ENCODE measurements at places on chromosomes 6 and 20.

GRCh38 chr6:127635091-127635490, 58.1 kb downstream of the C6orf58 start:
- no peak for DNase-seq

DNA sequence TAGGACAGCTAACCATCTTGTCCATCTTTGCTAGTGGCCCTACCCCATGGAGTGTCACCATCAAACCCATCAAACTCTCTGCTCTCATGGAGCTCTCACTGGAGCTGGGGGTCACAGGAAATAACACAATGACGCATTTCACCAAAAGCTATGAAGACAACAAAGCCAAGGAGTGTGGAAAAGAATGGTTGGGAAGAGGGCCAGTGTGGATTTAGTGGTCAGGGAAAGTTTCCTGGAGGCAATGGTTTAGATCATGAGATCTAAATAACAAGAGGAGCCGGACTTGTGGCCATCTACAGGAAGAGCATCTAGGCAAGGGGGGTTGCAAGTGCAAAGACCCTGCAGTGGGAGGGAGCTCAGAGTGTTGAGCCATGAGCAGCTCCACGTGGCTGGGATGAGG, 189.5 kb downstream of the BMP7 start:
- DNase-seq = no peak

DNA sequence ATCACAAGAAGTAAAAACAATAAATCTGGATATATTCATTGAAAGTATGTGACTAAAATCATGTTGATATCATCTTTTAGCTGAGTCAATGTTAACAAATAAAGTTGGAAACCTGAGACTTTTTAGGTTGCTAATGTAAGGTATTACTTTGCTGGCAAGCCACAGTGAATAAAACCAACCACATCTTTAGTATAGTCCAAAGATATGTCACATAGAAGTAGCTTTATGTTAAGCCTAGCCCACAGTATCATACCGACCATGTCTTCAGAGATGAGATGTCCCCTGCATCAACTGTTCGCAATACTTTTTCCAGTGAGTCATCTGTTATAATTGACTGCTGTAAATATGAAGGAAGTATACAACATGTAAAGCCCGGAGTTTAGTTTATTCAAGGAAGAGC, 107.6 kb upstream of the MCHR2 start:
- no peak for DNase-seq

- DNase-seq = no peak
Observed at GRCh38 chr20:49187330-49187850, 744 bp downstream of the STAU1 start.

- no peak for DNase-seq
Observed at GRCh38 chr20:31630187-31630790, 7.4 kb upstream of the COX4I2 start.

DNA sequence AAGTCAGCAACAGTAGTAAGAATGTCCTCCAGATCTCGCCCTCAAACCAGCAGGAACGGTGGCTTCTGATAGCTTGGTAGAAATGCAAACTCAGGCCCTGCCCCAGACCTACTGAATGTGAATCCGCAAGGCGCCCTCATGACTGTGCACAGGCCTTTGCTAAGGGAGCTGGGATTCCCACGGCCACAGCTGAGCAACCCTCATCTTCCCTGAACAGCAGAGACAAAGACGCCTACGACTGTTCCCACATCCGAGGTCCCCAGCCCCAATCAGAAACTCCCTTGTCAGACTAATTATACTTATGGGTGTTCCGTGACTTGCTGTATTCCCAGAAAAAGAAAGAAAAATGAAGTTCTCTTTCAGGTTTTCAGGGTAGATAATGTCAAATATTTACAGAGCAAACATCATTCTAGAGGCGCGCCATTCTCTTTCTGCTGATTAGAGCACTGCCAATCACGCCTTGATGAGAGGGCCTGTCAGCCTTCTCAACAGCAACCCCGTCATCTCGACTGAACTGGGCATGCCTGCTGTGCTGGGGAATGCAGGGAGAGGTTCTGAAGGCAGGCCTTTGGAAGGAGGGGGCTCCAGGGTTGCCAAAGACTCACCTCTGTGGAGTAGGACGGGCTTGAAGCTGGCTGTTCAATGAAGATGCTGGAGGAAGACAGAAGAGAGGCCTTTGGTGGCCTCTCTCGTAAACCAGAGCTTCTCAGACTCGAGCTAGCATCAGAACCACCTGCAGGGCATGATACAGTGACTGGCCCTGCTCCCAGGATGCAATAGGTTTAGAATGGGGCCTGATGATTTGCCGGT, 79.9 kb downstream of the ZNF217 start:
- DNase-seq = no peak

DNA sequence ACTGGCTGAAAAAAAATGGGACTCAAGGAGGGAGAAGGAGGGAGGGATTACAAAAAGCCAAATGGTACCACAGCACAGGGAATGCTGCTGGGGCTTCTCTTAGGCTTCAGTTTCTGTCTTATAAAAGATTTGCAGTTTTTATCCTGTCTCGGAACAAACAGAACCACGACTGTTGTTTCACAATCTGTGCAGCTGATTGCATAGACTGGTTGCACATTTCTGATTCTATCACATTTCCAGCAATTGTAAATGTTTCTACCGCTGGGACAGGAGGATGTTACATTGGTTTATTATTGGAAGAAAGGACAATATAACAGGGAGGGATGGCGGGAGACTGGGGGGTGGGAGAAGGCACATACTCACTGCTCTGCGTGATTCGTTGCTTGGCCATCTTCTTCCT, 73.5 kb upstream of the ARID1B start:
- DNase-seq = no peak

DNA sequence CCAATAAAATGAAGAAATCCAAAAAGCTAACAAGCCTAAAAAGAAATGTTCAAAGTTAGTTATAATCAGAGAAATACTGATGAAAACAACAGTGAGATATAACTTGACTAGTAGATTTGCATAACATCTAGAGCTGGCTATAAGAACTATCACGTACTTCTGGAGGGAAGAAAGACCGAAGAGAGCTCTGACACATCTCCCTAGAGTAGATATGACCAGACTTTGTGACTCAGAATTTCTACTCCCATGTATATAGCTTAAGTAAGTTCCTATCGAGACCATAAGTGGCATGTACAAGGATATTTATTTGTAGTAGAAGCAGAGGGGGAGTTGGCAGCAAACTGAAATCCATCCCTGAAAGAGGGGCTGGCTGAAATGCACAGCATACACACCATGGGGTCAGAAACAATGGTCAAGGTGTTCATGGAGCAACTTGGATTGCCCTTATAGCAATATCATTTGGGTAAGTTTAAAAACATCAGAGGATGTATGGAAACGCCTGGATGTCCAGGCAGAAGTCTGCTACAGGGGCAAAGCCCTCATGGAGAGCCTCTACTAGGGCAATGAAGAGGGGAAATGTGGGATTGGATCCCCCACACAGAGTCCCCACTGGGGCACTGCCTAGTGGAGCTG, 25.6 kb upstream of the IL17A start:
- no peak for DNase-seq

- no peak for DNase-seq
Observed at GRCh38 chr6:21201187-21201586, 392.4 kb upstream of the SOX4 start.

DNA sequence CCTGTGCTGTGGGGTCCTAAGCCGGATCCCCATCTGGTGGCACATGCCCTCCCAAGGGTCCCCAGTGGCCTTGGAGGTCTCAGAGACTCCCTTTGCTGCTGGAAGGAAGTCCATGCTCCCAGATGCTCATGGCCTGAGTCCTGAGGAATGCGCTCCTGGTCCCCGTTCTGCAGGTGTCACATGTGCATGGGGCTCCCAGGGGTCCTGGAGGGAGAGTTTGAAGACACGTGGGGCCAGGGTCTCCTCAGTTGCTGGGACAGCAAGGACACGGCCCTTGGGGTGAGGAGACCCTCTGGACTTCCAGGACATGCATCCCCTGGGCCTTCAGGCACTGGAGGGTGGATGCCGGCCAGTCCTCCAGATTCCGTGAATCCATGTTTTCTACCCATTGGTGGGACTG, 11.7 kb downstream of the ZBP1 start:
- no peak for DNase-seq

GRCh38 chr6:25715794-25716193, 38.7 kb upstream of the SLC17A4 start:
- no peak for DNase-seq

DNA sequence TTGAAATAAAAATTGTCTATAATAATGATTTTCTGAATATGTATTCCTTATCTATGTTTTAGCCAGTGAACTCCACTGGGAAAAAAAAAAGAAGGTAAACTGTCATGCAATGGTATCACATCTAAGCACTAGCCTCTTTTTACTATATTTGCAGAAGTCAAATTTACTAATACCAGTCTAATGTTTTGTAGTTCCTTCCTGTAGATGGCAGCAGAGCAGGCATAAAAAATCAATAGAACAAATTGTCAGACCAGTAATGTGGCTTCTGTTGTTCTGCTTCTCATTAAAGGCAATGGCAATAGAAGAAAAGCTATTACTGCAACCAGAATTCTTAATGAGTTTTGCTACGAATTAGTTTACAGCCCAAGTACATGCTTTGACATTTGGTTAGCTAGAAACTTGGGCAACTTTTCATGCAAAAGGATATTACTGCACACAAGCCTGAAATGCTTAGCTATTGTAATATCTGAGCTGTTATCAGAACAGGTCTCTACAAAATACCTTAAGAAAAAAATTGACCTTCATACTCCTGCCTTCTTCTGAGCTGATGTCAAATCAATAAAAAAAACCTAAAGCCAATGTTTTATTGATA, 476.9 kb downstream of the KHDRBS2 start:
- no peak for DNase-seq

GRCh38 chr6:96381246-96381645, 140.4 kb upstream of the UFL1 start:
- no peak for DNase-seq

DNA sequence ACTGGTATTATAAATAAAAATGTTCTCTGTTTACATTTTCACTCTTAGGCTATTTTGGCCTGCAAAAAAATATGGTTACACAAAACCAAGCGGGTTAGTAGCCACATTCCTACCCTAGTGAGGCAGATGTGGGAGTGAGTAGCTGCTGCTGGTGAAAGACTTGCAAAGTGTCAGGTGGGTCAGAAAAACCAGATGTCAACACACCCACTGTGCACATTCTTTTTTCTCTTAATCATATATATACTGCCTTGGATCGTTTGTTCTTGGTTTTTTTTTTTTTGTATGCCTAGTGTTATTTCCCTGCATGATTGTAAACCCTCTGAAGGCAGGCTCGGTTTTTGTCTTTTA, 68.0 kb upstream of the TFB1M start:
- no peak for DNase-seq

GRCh38 chr6:123016431-123017103, 20.5 kb downstream of the CLVS2 start:
- DNase-seq = no peak

GRCh38 chr20:41476446-41476845, 109.8 kb upstream of the EMILIN3 start:
- DNase-seq = no peak

DNA sequence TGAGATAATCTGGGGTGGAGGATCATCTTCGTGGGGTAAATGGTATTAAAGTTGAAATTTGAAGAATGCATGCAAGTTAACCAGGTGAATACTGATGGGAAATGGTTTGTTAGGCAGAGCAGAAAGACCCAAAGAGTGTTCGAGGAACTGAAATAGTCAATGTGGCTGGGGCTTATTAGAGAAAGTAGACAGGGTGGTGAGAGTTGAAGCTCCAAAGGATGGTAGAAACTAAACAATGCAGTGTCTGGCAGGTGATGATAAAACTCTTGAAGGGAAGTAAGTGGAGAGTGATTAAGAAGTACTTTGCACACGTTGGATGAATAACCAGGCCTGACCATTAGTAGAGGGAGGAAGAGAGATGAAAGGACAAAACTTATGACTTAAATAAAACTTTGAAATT, 39.8 kb upstream of the CENPW start:
- no peak for DNase-seq

DNA sequence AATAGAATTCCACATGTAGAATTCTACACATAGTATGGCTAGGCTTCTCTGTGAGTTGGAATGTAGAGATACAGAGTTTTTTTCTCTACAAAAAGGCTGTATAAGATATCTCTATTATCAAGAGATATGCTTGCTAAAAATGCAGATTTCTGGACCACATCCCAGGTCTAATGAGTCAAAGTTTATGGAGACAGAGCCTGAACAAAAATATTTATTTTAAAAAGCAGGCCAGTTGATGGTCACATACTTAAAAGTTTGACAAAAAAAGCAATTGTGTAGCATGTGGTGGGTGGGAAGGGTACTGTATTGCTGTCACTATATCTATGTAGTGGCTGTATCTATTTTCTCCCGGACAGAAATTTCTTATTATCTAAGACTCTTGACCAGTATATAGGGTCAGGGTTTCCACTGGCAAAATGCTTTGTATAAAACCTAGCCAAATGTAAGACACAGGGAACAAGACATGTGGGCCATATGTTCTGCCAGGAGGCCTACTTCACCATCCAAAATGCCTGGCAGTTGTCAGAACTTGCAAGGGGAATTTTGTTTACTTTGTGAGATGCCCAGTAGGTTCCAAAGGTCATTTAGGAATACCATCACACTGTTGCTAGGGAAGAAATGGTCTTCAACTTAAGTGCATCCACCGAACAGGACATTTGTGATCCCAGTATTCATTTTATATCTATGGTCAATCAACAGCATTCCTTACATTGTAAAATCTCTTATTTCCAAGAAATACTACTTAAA, 60.6 kb downstream of the SHPRH start:
- no peak for DNase-seq

- DNase-seq = no peak
Observed at GRCh38 chr20:51275826-51276225, 252.9 kb upstream of the KCNG1 start.

GRCh38 chr6:31734821-31735406, 1.4 kb downstream of the CLIC1 start:
- DNase-seq = no peak

DNA sequence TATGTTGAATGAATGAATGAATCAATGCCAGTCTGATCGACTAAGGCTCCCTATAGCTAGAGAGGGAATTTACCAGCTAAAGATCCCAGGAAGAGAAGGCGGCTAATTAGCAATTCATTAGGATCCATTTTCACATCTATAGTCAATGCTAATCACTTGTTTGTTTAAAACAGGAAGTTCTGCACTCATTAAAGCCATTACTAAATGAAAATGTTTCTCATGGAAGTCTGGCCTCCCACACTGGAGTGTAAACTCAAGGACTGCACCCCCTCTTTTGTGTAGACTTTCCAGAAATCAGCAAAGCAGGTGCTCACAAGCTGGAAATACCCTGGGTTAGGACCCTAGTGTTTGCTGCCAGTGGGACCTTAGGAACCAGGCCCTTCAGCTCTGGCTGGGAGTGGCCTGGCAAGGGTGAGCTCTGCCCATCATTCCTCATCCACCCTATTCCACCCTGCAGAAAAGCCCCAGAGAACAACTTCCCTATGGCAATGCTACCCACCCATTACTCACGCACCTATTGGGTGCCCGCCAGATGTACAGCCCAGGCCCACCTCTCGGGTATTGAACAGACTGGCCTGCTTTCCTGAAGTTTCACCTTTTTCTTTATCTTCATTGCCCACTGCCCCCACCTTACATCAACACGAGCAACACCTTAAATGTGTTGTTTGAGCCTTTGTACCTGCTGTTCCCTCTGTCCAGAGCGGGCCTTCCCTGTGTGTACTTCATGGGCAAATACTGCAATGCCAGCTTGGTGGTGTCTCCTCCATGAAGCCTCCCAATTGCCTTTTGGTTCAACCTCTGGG, 60.8 kb downstream of the TTI1 start:
- no peak for DNase-seq

GRCh38 chr20:56552911-56553629, 20.0 kb downstream of the FAM209B start:
- DNase-seq = no peak
